Kidney capillary endothelial cell (primary cell): ENCODE measurements at places on chromosomes 6 and 20.
A peak's percentile ranks its signal among the peaks of the same experiment; 100 is the strongest.

- no peak for DNase-seq
Measured at GRCh38 chr6:33945931-33946330, 142.1 kb upstream of the MLN start.

GRCh38 chr20:18571578-18571977 lies 4.3 kb downstream of the SMIM26 start:
- DNase-seq: no peak

GRCh38 chr6:69416776-69417175 lies 380.0 kb downstream of the LMBRD1 start:
- no peak for DNase-seq

- DNase-seq: no peak
Measured at GRCh38 chr20:51138576-51138975, 115.7 kb upstream of the KCNG1 start.

- no peak for DNase-seq
Measured at GRCh38 chr20:23548408-23548807, 19.9 kb downstream of the CST9L start.

DNA sequence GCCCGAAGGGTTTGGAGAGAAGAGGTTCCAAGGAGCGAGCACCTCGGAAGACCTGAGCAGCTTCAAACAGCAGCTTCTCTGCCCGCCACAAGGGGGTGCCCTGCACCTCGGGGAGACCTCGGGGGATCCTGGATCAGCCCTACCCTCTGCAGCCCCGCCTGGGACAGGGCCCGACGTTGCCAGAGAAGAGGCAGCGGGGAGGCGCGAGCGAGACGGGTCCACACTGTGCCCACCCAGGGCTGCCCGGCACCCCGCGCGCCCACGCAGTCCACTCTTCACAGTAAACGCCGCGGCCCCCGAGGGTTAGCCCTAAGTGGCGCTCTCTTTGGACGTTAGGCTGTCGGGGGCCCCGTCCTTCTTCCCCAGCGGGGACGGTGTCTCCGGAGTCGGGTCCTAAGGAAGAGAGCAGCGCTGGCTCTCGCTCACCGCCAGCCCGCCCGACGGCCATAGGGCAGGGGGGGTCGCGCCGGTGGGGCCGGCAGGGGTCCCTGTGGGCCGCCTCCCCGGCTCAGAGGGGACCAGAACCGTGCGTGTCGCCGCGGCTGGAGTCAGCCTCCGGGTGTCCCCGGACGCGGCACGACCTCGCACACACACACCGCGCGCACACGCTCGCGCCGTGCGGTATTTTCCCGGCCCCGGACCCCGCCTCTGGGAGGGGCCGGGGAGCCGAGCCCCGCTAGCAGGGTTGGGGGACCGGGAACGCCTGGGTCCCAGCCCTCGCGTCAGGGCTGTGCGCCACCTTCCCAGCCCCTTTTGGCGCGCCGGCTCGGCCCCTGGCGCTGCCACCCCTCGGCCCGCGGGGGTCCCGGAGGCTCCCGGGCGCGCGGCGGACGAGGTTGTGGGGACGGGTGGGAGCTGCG lies 929 bp downstream of the CDH22 start:
- peak; percentile 19 for DNase-seq

DNA sequence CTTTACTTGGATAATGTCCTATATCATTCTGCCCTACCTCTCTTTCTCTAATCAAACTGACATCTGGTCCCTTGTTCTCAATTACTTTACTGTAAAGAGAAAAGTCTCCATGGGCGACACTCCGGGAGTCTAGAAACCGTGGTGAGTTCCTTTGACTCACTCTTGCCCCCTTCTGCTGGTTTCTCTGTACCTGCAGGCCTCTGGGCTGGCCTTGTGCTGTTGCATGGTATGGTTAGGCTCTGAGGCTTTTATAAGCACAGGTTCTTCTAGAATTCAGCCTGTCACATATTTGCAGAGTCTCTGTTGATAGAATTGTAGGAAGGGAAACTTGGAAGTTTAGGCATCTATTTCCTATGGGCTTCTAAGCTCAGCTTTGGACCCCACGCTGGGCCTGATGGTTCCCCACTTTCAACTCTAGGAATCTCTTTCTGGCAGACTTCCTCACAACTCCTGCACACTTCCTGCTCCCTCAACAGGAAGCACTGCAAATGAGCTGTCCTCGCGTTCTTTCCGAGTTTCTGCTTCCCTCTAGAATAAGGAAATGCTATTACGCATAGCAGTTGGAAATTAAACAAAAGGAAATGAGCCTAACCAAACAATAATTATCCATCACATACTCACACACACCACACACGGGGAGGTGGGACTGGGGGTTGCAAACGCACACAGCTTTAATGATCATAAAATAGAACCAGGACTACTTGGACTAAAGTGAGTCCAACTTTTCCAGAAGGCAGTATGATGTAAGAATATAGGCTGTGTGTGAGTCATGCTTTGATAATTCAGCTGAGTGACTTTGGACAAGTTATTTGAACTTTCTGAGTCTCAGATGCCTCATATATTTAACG lies 683.3 kb downstream of the QKI start:
- peak; percentile 97 for DNase-seq

- no peak for DNase-seq
Measured at GRCh38 chr6:3483675-3484074, 26.8 kb upstream of the SLC22A23 start.

GRCh38 chr6:29750709-29751108 lies 27.5 kb downstream of the HLA-F start:
- DNase-seq: no peak

- DNase-seq: no peak
Measured at GRCh38 chr6:1738558-1739081, 128.9 kb downstream of the FOXC1 start.

- DNase-seq: no peak
Measured at GRCh38 chr6:83371423-83371822, 59.4 kb downstream of the ME1 start.

- DNase-seq: peak; percentile 47
Measured at GRCh38 chr6:159104163-159104925, 59.6 kb upstream of the TAGAP start.

DNA sequence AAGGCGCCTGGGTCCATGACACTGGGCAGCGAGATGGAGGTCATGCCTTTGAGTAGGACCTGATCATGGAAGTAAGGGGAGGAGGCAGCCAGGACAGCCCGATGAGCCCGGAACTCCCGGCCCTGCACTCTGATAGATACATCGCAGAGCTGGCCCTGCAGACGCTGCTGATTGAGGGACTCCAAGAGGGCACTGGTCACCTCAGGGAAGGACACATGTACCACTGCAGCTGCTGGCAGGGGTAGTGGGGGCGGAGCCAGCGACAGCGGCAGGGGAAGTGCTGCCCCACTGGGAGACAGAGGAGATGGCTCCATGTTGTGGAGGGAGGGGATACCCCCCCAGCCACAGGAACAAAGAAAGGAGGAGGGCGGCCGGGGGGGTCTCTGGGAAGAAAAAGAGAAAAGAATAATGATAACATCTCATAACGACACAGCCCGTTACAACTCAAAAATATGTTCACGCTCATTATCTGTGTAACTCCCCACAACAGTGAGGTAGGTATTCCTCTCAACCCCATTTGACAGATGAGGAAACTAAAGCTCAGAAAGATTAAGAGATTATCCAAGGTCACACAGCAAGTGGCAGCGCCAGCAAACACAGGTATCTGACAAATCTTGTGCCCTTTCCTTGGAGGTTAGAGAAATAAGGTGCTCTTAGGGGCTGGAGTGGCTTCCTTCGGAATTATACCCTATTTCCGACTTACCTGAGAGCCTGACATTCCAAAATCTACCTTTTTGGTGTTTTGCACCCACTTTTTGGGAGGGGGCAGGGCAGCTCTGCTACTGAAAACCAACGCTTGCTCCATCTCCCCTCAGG lies 733 bp downstream of the ZBTB22 start:
- no peak for DNase-seq

- no peak for DNase-seq
Measured at GRCh38 chr20:50654904-50655303, 36.4 kb downstream of the RIPOR3 start.

- DNase-seq: no peak
Measured at GRCh38 chr6:162497389-162497788, 230.2 kb downstream of the PRKN start.
